ENCODE measurements at places on chromosomes 7 and 10. TPM values are rescaled to one million over a fixed set of nuclear protein-coding genes. Genes with fewer than 3 reads are reported as not detected.

DNA sequence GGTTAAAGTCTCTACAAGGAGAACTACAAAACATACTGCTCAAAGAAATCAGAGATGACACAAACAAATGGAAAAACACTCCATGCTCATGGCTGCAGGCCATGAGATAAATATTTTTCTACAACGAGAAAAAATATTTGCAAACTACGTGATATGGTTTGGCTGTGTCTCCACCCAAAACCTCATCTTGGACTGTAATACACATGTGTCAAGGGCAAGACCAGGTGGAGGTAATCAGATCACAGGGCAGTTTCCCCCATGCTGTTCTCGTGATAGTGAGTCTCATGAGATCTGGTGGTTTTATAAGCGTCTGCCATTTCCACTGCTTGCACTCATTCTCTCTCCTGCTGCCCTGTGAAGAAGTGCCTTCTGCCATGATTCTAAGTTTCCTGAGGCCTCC, 57.8 kb downstream of the COA1 start:
- H3K4me1 ChIP-seq, result peaks cover 72% of the 10 kb centered on the region
- no peak overlapping the region for H3K4me3 ChIP-seq
- H3K27me3 ChIP-seq, result no peaks in the 10 kb centered on the region
- peaks cover 75% of the 10 kb centered on the region for H3K36me3 ChIP-seq
- no peak for DNase-seq

DNA sequence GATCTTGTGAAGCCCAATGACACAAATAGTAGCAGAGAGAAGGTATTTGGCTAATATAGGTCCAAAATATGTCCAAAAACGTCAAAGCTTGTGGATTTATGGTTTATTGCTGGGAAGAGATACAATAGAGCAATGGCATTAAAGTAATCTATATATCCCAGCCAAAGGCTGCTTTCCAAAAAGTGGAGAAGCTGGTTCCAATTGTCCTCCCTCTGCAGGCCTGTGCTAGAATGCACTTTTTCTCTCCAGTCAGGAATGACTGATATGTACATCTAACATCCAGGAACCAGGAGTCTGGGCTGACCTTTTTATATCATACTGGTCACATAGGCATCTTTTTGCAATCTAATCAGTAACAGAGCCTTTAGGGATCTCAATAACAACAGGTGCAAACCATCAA, 167.1 kb upstream of the FAM3C start:
- H3K4me3 ChIP-seq, result no peak overlapping the region
- H3K4me1 ChIP-seq, result no peaks in the 10 kb centered on the region
- no peak overlapping the region for H3K27ac ChIP-seq
- no peak for DNase-seq
- H3K36me3 ChIP-seq, result no peaks in the 10 kb centered on the region
- H3K27me3 ChIP-seq, result peaks cover 7% of the 10 kb centered on the region

The SPDYE11 gene
- total RNA-seq, result not detected

DNA sequence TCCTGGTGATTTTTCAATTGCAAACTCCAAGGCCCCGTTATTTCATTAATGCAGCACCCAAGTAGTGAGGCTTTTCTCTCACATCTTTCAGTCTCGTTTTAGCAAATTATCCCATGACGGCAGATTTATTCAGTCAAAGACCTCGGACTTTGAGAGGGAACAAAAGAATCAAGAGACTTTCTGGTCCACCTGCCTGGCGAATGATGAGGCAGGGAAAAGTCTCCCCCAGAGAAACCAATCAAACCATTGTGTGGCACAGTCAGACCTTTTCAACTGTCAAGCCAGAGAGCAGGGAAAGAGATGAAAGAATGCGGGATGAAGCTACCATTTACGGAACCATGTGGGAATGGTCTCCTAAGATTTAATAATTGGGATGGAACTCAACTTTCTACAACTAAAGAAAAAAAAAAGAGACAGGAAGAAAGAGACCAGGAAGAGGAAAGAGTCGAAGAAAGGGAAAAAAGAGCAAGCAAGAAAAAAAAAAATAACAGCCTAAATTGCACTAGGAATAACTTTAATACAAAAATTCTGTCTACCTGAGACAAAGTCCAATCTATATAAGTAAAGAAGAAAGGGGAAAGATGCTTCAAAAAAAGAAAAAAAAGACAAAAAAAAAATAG, 22.8 kb downstream of the GLI3 start:
- peaks cover 4% of the 10 kb centered on the region for H3K27me3 ChIP-seq
- H3K36me3 ChIP-seq, result no peaks in the 10 kb centered on the region
- no peaks in the 10 kb centered on the region for H3K4me1 ChIP-seq
- no peak overlapping the region for H3K4me3 ChIP-seq
- no peak for DNase-seq

- H3K4me1 ChIP-seq, result peaks cover 21% of the 10 kb centered on the region
- H3K36me3 ChIP-seq, result no peaks in the 10 kb centered on the region
- no peak overlapping the region for H3K27ac ChIP-seq
- DNase-seq, result no peak
- H3K4me3 ChIP-seq, result no peak overlapping the region
- no peaks in the 10 kb centered on the region for H3K27me3 ChIP-seq
Measured at GRCh38 chr7:101870361-101871062, 53.1 kb downstream of the CUX1 start.

DNA sequence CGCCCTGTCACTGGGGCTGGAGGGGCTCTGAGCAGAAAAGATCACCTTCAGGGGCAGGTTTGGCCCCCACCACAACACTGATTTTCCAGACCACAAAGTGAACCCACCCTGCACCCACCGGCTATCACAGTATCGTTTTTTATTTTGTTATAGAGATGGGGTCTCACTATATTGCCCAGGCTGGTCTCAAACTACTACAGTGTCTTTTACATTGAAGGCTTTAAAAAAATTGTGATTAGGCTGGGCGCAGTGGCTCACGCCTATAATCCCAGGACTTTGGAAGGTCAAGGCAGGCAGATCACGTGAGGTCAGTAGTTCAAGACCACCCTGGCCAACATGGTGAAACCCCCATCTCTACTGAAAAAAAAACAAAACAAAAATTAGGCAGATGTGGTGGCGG, 125.1 kb downstream of the COL26A1 start:
- H3K27me3 ChIP-seq, result peaks cover 4% of the 10 kb centered on the region
- no peaks in the 10 kb centered on the region for H3K4me1 ChIP-seq
- no peak for DNase-seq
- no peak overlapping the region for H3K4me3 ChIP-seq
- H3K36me3 ChIP-seq, result no peaks in the 10 kb centered on the region
